Naive B cell (primary cell): ENCODE measurements at places on chromosomes 7 and 10. TPM values are rescaled to one million over a fixed set of nuclear protein-coding genes. Genes with fewer than 3 reads are reported as not detected.

PSD gene
- 0.83 TPM for polyA plus RNA-seq

DNA sequence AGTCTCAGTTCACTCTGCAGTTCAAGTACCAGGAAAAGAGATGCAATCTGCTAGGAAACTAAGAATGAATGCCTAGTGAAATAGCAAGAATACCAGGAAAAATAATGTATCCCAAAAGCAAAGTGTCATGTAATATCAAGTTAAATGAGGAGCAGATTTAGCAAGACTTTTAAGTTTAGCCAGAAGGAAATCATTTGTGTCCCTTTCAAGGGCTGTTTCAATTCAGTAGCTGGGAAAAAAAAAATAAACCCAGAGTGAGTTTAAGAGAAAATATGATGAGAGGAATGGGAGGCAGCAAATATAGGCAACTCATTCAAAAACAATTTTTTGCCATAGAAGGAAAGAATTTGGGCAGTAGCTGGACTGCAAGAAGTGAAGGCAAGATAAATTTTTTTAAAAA is 135.8 kb downstream of the DGKB start:
- DNase-seq = no peak

DNA sequence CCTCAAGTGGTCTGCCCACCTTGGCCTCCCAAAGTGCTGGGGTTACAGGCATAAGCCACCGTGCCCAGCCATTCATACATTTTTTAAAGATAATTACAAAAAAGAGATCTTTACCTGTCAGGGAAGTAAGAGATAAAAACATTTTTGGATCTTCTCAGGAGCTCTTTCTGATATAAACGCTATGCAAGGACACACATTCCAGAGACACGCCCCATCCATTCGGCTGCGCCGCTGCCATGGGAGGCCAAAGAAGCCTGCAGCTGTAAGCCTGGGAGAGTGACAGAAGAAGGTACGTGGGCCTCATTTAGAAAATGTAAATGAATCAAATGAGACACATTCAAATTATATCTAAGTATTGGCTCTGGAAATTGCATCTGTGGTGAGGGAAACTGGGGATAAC is 85.3 kb downstream of the LYZL1 start:
- DNase-seq = no peak

DNA sequence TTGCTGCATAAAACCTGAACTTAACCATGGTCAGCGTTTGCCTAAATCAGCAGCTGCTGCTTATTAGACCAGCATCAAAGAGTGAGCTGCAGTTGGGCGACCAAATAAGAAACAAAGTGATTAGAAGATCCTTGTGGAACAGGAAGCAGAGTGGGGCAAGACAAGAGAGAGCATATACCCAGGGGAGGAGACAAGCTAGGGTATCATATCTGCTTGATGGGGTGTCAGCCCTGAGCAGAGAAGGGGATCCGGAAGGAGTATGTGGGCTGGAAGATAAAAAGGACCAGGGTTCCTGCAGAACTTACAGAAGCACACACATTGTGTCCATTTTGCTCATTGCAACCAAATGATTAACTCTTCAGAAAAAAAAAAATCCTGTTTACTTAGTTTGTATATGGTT is 213.6 kb downstream of the CELF2 start:
- DNase-seq = no peak

SPDYE11 gene
- polyA plus RNA-seq = not detected
